Activated CD4-positive, alpha-beta T cell treated with anti-CD3 and anti-CD28 coated beads for 48 hours (primary cell): ENCODE measurements at places on chromosomes 16 and 17.

- DNase-seq: peak; percentile 94
Measured at GRCh38 chr17:57463103-57463885, 207.0 kb downstream of the MSI2 start.

GRCh38 chr16:50069060-50069459, 3.3 kb downstream of the HEATR3 start:
- no peak for DNase-seq

DNA sequence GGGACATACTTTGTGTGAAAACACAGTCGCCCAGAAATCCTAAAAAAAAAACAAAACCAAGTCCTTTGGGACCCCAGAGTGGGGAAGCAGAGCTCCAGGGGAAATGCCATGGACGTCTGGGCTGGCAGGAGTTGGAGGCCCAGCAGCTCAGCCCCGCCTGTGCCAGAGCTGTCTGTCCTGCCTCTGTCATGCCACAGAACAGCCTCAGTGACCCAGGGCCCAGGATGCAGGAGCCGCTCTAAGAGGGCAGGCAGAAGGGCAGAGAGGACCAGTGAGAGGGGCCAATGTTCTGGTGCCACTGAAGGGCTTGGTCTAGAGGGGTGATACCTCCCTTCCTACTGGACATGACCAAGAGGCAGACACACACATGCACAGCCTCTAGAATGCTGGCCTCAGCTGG, 166.2 kb downstream of the C16orf78 start:
- DNase-seq: no peak

DNA sequence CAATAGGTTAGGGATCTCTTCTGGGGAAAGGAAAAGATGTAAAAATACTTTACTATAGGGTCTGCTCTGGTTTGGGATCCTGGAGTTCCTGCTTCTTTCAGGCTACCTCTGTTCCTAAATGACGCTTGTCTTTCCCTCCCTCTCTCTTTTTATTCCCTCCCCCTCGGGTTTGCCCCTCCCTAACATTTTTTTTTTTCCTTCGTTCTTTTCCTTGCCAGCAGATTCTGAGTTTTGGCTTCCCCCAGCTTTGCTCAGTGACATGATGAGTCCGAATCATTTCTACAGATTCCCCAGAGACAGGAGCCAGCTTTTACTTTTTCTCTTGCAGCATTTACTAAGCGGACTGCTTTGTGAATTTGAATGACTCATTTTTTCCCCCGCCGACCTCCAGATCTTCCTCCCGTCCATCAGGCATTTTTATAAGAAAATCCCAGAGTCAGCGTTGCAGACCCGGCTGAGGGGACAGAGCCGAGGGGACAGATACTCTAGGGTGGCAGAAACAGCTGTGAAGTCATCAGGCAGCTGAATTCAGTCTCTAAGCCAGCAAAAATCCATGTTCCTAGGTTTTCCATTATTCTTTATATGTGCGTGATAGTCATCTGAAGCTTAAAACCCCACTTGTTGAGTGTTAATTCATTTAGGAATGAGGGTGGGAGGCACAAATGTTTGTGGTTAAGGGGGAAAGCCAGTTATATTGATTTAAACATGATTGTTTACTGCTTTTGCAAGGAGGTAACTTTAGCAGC, at the start of gene TMEM100:
TMEM100 (minus strand) TSS at position 123 of the 746 bp plus-strand sequence. CDS start 1,794 bp downstream, outside the sequence.
- no peak for DNase-seq

GRCh38 chr17:48174833-48175523, 67.4 kb downstream of the SNX11 start:
- no peak for DNase-seq

- DNase-seq: no peak
Measured at GRCh38 chr17:40793832-40794231, 5.9 kb downstream of the KRT28 start.

DNA sequence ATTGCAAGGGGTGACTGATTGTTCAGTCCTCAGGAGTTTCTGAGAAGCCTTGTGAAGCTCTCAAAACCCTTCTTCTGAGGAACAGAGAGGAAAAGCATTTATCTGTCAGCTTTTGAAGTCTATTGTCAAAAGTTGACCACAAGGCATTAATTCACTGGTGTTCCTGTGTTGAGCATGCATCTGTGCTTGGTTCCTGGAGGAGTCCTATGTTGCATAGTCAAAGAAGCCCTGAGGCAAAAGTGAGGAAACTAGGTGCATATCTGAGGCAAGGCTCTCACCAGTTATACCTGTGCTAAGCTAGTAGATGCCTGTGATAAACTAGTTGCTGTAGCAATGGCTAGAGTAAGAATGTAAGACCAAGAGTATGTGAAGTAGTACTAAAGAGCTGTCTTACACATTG, 1.8 kb upstream of the HEATR6 start:
- DNase-seq: no peak

- DNase-seq: no peak
Measured at GRCh38 chr16:87201052-87201451, 116.1 kb downstream of the C16orf95 start.

DNA sequence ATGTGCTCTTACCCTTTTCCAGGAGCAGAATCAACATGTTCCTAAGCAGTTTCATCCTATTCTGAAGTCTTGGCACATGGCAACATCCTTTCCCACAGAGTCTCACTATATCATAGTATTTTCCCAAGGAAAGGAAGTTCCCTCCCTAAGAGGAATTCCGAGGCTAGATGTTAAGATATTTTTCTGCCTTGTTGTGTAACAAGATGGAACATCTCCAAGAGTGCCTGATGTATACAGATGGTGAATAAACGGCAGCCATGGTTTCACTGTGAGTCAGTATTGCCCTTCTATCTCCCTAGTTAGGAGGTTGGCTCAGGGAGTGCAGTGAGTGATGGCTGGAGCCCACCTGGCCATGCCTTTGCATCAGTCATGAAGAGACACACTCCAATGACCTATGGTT, 48.2 kb downstream of the SPACA3 start:
- DNase-seq: no peak

- DNase-seq: no peak
Measured at GRCh38 chr17:27669136-27669535, 38.1 kb downstream of the LGALS9 start.

GRCh38 chr17:30605523-30605922, 128.3 kb downstream of the GOSR1 start:
- DNase-seq: no peak

DNA sequence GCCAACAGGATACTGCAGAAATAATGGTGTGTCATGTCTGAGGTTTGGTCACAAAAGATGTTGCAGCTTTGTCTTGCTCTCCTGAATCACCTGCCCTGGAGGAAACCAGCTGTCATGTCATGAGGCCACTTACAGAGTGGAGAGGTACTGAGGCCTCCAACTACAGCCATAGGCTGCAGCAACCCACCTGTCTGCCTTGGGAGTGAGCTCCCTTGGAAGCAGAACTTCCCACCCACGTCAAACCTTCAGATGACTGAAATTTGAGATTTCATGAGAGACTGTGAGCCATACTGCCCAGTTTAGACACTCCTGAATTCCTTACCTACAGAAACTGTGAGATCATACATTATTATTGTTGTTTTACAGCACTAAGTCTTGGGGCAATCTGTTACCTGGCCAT, 475.9 kb downstream of the HS3ST3B1 start:
- no peak for DNase-seq

DNA sequence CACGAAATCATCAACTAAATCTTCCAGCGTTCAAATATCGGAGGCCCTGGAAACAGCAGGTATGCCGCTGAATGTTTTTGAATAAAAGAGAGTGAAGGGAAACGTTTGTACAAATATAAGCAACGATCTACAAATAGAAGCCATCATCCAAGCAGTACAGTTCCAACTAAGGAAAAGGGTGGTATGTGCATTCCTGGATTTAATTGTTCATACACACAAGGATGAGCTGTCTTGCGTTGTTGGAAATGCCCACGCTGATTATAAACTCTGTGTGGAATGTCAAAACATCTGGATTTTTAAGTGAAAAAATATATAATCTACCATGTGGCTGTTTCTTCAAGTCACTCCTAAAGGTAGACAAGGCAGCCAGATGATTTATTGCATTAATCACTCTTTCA, 191.8 kb upstream of the HSBP1 start:
- no peak for DNase-seq

- no peak for DNase-seq
Measured at GRCh38 chr16:9484881-9485280, 393.4 kb downstream of the HAPSTR1 start.

GRCh38 chr16:12429756-12430155, 373.9 kb downstream of the CPPED1 start:
- no peak for DNase-seq

GRCh38 chr17:78394209-78394608, 15.8 kb downstream of the PGS1 start:
- DNase-seq: no peak

- no peak for DNase-seq
Measured at GRCh38 chr17:10261098-10261497, 62.7 kb upstream of the GAS7 start.

DNA sequence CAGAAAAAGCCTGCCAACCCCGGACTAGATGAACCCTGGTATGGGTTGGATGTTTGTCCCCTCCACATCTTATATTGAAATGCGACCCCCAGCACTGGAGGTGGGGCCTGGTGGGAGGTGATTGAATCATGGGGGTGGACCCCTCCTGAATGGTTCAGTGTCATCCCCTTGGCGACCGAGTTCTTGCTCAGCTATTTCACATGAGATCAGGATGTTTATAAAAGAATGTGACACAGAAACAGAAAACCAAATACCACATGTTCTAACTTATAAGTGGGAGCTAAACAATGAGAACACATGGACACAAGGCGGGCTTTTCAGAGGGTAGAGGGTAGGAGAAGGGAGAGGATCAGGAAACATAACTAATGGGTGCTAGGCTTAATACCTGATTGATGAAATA, 576.0 kb upstream of the HSBP1 start:
- no peak for DNase-seq

DNA sequence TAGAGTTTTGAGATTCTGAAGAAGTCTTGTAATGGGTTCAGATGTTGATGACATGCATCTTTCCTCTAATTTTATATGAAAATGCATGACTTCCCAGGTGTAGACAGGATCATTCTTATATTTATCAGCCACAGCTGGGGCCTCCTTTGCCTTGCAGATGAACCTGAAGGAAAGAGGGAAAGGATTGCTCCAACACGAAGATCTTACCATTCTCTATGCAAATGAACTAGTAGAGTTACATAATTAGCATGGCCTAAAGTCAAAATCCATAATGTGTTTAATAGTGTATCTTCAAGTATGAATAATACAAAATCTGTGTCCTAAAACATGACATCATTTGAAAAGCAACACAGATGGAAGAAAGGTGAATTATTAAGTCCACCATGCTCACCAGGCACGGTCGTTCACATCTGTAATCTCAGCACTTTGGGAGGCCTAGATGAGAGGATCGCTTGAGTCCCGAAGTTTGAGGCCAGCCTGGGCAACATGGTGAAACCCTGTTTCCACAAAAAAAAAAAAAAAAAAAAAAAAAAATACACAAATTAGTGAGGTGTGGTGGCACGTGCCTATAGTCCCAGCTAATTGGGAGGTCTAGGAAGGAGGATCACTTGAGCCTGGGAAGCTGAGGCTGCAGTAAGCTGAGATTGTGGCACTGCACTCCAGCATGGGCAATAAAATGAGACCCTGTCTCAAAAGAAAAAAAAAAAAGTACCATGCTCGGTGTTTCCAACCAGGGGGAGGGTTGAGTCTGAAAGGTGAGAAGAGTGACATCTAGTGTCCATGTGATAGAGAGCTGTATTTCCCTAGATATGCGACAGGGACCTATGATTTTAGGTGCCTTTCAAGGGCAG, 6.3 kb downstream of the VWA3A start:
- DNase-seq: no peak

- no peak for DNase-seq
Measured at GRCh38 chr17:63529711-63530556, 6.8 kb downstream of the KCNH6 start.

DNA sequence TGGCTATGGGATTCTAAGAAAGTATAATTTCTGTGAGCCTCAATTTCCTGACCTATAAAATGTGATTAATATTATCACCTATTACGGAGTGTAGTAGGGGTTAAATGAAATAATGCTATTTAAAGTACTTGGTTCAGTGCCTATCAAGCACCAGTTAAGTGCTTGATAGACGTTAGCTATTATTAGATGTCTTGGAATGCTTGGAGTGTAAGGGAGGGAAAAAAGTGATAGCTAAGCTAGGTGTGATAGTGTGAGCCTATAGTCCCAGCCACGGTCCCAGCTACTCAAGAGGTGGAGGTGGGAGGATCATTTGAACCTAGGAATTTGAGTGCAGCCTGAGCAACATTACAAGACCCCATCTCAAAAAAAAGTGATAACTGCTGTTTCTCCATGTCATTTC, 7.5 kb downstream of the ORC6 start:
- DNase-seq: no peak

DNA sequence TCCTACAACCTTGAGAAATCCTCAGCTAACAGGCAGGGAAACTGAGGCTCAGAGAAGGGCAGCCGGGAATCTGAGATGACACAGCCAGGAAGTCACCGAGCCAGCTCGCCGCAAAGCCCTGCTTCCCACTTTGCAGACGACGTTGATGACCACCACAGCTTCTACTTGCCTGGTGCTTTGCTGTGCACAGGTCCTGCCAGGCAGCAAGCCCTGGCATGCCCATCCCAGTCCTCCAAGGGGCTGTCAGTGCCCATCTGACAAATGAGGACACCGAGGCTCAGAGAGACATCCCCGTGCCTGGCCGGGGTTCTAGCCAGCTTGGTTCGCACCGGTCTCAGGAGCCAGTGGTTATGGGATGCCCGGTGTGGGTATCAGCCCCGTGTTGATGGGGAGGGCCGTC, 20.1 kb downstream of the KCNJ12 start:
- DNase-seq: no peak

DNA sequence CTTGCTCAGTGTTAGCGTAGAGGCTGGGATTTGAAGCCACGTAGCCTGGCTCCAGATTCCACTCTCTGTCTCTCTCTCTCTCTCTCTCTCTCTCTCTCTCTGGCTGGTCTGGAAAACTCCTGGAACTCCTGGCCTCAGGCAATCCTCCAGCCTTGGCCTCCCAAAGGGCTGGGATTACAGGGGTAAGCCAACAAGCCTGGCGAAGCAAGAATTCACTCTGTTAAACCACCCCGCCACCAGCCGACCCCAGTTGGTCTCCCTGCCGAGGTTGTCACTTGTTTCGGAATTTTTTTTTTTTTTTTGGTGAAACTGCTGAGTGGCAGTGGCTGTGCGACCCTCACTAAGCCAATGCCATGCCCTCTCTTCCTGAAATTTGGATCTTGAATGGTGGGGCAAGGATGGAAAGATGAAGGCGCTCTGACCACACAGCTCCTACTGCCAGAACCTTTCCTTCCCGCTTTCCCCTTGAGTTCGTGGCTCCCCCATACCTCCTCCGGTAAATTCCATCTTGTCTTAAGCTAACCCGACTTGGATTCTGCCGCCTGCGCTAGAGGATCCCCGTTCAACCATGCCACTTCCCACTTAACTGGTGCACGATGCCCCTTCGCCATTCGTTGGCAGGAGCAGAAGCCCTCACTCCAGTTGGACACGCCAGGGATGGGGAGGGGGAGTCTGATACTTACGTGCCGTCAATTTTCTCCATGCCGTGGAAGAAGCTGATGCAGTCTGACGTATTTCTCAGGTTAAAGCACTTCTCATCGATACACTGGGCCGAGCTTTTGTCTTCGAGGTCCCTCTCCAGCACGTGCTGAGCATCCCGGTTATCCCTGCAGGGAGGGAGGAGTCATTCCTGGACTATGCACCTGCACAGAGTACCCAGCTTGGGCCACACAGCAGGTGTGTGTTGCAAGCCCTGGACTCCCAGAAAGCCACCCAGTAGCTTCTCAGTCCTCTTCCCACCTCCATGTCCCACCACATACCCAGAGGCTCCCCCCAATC, 13.1 kb downstream of the TEKT5 start:
- no peak for DNase-seq

GRCh38 chr16:84053237-84053636, 10.6 kb upstream of the SLC38A8 start:
- DNase-seq: no peak

GRCh38 chr16:7487574-7488323, 155.1 kb downstream of the RBFOX1 start:
- DNase-seq: no peak
